ENCODE measurements at places on chromosomes 3 and 15. TPM values are rescaled to one million over a fixed set of nuclear protein-coding genes. Genes with fewer than 3 reads are reported as not detected.

Gene SCG5
- 0.53 TPM for total RNA-seq

Gene TM2D3
- 27.9 TPM for total RNA-seq

Gene FMN1
- 0.05 TPM for total RNA-seq

Gene CGNL1
- 0.10 TPM for total RNA-seq

Gene RPL35A
- total RNA-seq = 1,469 TPM

Gene GABRR3
- total RNA-seq = not detected

Gene TYRO3
- total RNA-seq = 0.28 TPM

Gene SNTN
- total RNA-seq = not detected

Gene SOX14
- total RNA-seq = not detected

Gene RTP3
- not detected for total RNA-seq

Gene GOLGA8S
- not detected for total RNA-seq

Gene TMEM41A
- 19.9 TPM for total RNA-seq

Gene TMEM158
- total RNA-seq = not detected

Gene TNK2
- total RNA-seq = 47.8 TPM

DNA sequence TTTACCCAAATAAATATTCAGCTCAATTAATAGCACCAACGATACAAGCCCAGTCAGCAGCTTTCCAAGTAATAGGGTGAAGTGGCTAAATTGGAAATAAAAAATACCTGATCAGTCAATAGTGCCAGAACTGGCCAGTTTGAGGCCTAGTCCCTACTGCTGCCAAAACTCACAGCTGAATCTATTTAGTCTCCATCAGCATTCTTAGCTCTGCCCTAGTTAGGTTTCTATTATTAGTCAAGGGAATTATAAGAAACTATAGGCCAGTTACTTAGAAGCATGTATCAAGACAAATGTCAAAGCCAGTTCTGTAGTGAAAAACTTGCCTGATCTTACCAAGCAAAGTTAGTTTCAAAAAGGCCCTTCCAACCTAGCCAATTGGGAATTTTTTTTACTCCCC lies 146.2 kb upstream of the ZBTB20 start:
- DNase-seq = no peak

GRCh38 chr3:181906338-181906737 lies 194.6 kb downstream of the SOX2 start:
- no peak for DNase-seq

GRCh38 chr15:85340321-85340665 lies 40.1 kb upstream of the AKAP13 start:
- no peak for DNase-seq

GRCh38 chr3:153818338-153818737 lies 302.9 kb upstream of the ARHGEF26 start:
- DNase-seq = no peak

DNA sequence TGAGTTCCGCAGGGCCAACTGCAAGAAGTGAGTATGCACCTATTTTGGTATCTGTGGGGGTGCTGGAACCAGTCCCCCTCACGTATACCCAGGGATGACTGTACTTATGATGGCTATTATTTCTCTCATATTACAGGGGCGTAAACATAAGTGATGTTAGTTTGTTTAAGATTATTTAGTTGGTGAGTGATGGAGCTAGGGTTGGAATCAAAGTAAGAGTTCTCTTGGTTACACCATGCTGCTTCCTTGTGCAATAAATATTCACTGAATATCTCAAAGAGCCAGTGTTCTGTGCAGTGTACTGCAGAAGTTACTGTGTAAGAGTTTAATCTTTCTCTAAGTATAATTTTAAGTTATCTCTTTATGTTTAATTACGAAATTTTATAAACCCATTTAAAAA lies 12.8 kb upstream of the UTS2B start:
- no peak for DNase-seq

DNA sequence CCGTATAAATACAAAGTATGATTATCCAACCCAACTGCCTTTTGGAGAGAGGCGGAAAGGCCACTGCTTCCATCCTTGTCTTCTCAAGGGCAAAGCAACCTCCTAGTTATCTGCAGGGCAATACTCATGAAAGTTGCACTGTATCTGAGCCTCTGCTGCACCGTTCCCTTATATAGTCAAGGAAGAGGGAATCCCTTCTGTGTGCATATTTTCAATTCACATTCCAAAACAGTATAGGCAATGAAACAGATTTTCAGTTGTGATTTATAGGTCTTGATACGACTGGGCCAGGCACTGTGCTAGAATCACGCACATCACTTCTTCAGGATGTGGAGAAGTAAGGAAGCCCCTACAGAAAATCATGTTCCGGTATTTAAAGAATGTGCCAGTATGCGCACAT lies 455.7 kb downstream of the FOXP1 start:
- no peak for DNase-seq

DNA sequence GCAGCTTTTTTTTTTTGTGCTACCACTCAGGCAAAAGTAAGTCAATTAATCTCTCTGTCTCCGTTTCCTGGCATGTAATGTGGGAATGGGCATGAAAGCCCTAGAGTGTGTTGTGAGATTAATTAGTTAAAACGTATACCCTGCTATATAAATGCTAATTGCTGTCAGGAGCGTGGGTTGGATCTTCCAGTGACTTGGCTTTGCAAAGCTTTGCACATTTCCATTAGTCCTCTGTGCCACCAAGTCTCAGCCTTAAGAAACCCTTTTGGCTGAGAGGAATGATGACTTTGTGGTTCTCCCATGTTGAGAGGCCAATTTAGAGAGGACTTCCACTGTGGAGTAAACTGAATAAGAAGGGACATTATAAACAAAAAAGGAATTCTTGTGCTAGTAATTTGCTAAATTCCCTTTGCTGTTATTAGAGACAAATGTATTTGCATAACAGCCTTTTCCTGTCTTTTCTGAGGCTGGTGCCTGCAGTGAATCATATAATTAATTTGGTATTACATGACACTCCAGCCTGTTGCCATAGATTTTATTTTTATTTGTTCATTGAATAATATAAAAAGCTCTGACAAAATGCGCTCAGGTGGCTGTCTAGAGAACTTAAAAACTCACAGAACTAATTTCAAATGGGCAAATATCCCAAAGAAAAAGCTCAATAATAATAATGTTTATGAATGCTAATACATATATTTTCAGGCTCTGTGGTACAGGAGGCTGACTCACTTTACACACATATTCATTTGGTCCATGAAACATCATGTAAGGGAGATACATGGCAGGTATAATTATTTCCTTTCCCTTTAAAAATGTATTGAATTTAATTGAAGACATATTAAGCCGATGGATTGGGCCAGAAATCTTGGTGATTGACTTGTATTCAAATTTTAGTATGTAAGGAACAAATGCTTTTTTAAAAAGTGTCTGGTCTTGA lies 82.7 kb downstream of the IL1RAP start:
- DNase-seq = no peak

- DNase-seq = no peak
Observed at GRCh38 chr3:78287085-78287484, 1247.2 kb downstream of the ROBO2 start.

DNA sequence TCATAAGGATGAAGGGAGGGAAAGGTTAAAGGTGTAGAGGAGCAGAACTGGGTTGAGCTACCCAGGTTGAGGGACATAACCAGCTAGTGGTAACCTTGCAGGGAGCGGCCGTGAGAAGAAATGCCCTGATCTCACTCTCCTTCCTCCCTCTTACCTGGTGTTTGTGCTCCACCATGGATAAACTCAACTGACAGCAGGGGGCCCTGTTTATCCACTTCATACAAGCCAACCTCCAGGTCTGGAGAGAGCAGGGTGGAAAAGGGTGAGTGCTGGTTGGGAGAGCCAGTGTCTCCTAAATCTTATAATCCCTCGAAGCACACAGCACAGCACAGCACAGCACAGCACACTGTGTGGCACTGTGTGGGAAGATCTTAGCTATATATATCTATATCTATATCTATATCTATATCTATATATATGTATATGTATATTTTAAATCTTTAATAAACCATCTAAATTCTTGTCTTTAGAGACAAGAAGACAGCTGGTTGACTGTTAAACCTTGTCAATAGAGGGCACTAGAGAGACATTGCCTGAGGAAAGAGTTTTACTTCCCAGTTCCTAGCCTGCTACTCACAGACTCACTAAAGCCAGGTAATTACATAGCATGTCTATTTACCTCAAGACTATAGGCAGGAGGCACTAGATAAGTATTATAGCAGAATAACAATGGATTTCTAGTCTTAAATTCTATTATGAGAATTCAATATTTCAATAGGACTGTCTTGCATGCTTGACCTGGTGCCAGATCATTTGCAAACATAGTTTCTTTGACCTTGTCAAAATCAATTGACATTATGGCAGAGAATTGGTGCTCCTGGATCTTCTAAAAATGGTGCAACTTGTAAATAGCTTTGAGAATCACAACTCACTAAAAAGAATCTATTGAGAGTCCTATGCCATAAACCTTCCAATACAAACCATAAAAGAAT lies 21.7 kb upstream of the FMN1 start:
- no peak for DNase-seq

GRCh38 chr3:57794501-57794900 lies 38.4 kb downstream of the SLMAP start:
- no peak for DNase-seq

GRCh38 chr15:48712546-48712945 lies 67.0 kb upstream of the FBN1 start:
- DNase-seq = no peak

GRCh38 chr15:42732095-42732827 lies 4.7 kb downstream of the CDAN1 start:
- DNase-seq = no peak

DNA sequence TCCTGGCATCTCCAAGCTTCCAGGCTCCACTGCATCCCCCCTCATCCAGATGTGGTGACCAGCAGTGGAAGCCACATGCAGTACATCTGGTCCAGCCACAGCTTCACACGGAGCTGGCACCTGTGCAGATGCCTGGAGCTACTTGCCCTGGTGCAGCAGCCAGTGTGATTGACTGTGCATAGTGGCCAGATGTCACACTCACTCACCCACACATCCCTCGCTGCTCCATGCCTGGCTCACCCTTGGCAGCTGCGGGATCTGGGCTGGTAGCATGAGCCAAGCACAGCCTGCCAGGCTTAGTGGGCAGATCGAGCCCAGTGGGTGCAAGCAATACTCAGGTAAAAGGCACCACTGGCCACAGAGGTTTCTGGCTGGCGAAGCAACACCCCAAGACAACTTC lies 398.0 kb upstream of the CNTN4 start:
- no peak for DNase-seq

DNA sequence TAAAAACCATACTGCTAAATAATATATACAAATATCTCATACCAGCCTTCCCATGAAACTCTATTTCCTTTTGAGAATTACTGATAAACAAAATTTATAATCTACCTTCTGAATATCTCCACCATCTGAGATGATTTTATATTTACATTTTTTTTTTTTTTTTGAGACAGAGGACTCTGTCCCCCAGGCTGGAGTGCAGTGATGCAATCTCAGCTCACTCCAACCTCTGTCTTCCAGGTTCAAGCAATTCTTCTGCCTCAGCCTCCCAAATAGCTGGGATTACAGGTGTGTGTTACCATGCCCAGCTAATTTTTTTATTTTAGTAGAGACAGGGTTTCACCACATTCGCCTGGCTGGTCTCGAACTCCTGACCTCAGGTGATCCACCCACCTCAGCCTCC lies 42.8 kb upstream of the IGF2BP2 start:
- DNase-seq = no peak

DNA sequence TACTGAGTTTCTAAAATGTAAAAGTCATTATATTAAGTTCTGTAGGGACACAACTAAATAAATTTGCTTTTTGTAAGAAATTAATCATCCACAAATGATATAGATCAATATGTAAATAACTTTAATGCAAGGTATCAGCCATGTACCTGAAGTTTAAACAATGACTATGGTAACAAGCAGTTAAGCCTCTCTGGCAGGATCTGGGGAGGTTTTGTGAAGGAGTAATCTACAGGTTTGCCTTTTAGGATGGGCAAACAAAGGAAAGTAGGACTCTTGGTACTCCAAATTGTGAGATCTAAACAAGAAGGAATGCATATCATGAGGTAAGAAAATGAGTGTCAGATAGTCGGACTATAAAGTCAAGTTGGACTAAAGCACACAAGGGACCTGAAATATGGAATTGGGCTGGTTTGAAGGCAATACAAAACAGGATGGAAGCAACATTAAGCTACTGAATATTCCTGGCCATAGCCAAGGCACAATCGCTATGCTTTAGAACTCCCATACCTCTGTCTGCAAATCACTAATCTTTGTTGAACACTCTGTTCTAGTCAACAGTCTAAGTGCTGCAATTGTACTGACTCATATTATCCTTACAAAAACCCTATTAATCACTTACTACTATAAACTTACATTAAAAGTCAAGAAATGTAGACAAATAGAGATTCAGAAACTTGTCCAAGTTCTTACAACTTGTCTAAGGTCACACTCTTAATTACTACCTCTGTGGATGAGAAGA lies 412.8 kb downstream of the DIPK2A start:
- no peak for DNase-seq

DNA sequence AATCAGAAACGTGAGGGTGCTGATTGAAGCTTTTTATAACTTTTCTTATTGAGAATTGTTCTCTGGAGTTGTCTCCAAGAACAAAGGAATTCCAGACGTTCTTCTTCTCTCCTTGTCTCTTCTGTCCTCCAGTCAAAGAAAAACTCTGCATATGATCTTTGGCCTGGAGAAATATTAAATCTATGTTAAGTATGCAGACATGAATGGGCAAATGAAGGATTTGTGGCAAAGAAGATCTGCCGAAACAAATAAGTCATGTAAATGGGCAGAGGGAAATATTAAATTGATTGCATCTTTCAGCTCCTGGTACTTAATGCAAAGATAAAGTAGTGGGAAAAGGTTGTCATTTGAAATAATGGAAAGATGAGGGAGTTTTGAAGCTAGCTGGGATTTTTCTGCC lies 74.9 kb downstream of the IGF1R start:
- no peak for DNase-seq

- no peak for DNase-seq
Observed at GRCh38 chr3:131082871-131083863, 56.5 kb downstream of the NEK11 start.

DNA sequence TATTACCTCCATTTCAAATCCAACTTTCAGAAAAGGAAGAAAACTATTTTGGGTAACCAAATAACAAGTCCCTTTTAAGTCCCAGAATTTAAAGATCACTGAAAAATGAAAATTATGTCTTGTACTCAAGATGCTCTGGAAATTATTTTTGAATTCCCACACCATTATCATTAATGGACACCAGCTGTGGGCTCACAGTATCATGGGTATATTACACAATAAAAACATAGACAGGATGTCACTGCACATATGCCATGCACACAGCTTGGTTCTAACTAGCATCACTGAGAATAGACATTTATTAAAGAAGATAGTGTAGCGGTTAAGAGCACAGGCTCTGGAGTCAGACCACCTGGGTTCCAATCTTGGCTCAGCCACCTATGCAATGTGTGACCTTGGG lies 130.4 kb downstream of the FRMD5 start:
- no peak for DNase-seq

- no peak for DNase-seq
Observed at GRCh38 chr15:48112242-48112641, 8.5 kb upstream of the SLC24A5 start.
